ENCODE measurements at places on chromosomes 6 and 20. TPM values are rescaled to one million over a fixed set of nuclear protein-coding genes. Genes with fewer than 3 reads are reported as not detected.

GRCh38 chr6:46486181-46486580, 5.1 kb downstream of the RCAN2 start:
- H3K4me3 ChIP-seq, result no peak overlapping the region
- DNase-seq, result no peak
- peak overlapping the region; percentile 81 for H3K27ac ChIP-seq
- H3K36me3 ChIP-seq, result no peaks in the 10 kb centered on the region
- H3K27me3 ChIP-seq, result no peaks in the 10 kb centered on the region
- H3K4me1 ChIP-seq, result peaks cover 59% of the 10 kb centered on the region

DNA sequence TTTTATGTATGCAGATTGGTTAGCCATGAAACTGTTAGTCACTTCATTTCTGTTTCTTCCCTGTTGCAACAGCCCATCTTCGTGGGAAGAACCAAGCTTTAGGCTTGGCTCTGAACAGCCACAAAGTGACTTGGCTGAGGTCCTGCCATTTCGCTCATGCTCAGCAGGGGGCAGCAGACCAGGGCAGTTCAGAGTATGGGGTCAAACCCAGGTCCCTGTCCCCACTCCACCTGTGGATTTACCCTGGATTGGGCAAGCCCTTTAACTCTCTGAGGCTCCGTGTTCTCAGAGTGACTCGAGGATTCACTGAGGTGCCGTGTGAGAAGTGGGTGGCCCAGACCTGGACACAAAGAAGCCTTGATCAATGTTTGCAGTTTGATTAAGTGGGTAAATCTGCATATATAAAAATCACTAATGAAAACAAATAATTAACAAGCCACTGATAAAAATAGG, 19.8 kb upstream of the MAP1LC3A start:
- H3K27me3 ChIP-seq, result no peaks in the 10 kb centered on the region
- H3K27ac ChIP-seq, result no peak overlapping the region
- no peaks in the 10 kb centered on the region for H3K4me1 ChIP-seq
- H3K36me3 ChIP-seq, result peaks cover 66% of the 10 kb centered on the region
- no peak overlapping the region for H3K4me3 ChIP-seq

GRCh38 chr6:90978046-90978445, 391.2 kb upstream of the MAP3K7 start:
- H3K36me3 ChIP-seq, result no peaks in the 10 kb centered on the region
- no peak overlapping the region for H3K4me3 ChIP-seq
- no peaks in the 10 kb centered on the region for H3K27me3 ChIP-seq
- H3K4me1 ChIP-seq, result no peaks in the 10 kb centered on the region

DNA sequence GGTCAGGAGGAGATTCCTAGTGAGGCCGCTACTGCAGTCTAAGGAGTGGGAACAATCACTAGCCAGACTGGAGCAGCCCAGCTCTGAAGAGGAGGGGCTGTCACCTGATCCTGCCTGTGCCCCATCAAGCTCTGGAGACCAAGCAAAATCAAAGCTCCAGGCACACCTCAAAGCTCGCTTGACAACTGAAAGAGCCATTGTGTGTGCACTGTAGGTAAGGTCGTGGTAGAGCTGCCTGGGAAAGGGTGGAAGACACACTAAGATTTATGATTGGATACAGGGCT, 58.2 kb downstream of the CSE1L start:
- no peak overlapping the region for H3K27ac ChIP-seq
- no peaks in the 10 kb centered on the region for H3K4me1 ChIP-seq
- H3K27me3 ChIP-seq, result no peaks in the 10 kb centered on the region
- no peak for DNase-seq
- H3K36me3 ChIP-seq, result peaks cover 44% of the 10 kb centered on the region
- no peak overlapping the region for H3K4me3 ChIP-seq

GRCh38 chr20:34375977-34376430, 12.9 kb downstream of the ITCH start:
- no peaks in the 10 kb centered on the region for H3K27me3 ChIP-seq
- H3K4me3 ChIP-seq, result no peak overlapping the region
- DNase-seq, result no peak
- H3K4me1 ChIP-seq, result peaks cover 11% of the 10 kb centered on the region
- H3K36me3 ChIP-seq, result no peaks in the 10 kb centered on the region
- no peak overlapping the region for H3K27ac ChIP-seq

DNA sequence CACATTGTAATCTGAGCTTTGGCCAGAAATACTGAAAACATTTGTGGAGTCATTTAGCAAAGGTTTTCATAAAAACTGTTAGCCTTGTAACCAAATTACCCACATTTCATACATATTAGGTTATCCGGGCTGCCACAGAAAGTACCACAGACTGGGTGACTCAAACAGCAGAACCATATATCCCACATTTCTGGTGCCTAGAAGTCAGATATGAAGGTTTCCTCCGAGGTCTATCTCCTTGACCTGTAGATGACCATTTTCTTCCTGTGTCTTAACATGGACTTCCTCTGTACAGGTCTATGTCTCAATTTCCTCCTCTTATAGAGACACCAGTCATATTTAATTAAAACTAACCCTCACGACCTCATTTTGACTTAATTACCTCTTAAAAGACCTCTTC, 49.5 kb upstream of the SMIM28 start:
- no peaks in the 10 kb centered on the region for H3K27me3 ChIP-seq
- H3K36me3 ChIP-seq, result no peaks in the 10 kb centered on the region
- no peak overlapping the region for H3K4me3 ChIP-seq
- no peaks in the 10 kb centered on the region for H3K4me1 ChIP-seq
- no peak overlapping the region for H3K27ac ChIP-seq
- DNase-seq, result no peak

- no peak for DNase-seq
- no peaks in the 10 kb centered on the region for H3K27me3 ChIP-seq
- H3K36me3 ChIP-seq, result no peaks in the 10 kb centered on the region
- no peak overlapping the region for H3K27ac ChIP-seq
- no peak overlapping the region for H3K4me3 ChIP-seq
These were observed 42.2 kb upstream of the DACT2 start for GRCh38 chr6:168361766-168362165.

GRCh38 chr20:37917461-37917860, 14.5 kb downstream of the VSTM2L start:
- no peak for DNase-seq
- no peak overlapping the region for H3K27ac ChIP-seq
- no peaks in the 10 kb centered on the region for H3K27me3 ChIP-seq
- H3K4me1 ChIP-seq, result peaks cover 58% of the 10 kb centered on the region

- no peaks in the 10 kb centered on the region for H3K4me1 ChIP-seq
- no peaks in the 10 kb centered on the region for H3K27me3 ChIP-seq
- no peak overlapping the region for H3K27ac ChIP-seq
These were observed 117.1 kb upstream of the PRND start for GRCh38 chr20:4604580-4604979.

GRCh38 chr20:62595491-62595890, 46.8 kb upstream of the SLCO4A1 start:
- DNase-seq, result no peak
- no peaks in the 10 kb centered on the region for H3K27me3 ChIP-seq
- no peaks in the 10 kb centered on the region for H3K4me1 ChIP-seq
- no peaks in the 10 kb centered on the region for H3K36me3 ChIP-seq
- H3K4me3 ChIP-seq, result no peak overlapping the region
- no peak overlapping the region for H3K27ac ChIP-seq

Gene MRPS18B
- total RNA-seq, result 65.6 TPM

Gene GJA1
- total RNA-seq, result 122 TPM

Measured in right atrium auricular region (tissue), 2 donors.